Activated T-cell treated with anti-CD3 and anti-CD28 coated beads, Interleukin-2, amount 50 U/mL, for 48 hours (primary cell): ENCODE measurements at places on chromosomes 4 and X.

GRCh38 chrX:45372151-45372550 is 171.5 kb upstream of the DIPK2B start:
- DNase-seq, result no peak

GRCh38 chr4:186131935-186132334 is 27.4 kb downstream of the FAM149A start:
- no peak for DNase-seq

DNA sequence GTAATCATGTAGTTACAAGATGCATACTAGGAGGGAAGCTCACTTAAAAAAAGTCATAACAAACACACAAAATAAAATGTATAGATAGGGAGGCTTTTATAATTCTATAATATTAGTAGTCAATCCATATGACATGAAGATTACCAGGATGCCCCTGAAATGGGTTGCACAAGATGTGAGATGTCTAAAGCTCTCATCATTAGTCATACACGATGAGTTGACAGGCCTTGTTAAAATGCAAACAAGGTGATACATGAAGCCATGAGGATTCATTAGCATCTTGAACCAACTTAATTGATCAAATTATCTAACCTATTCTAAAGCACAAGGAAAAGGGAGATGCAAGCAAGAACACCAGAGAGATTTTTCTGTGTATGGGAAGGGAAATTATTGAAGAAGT is 470.2 kb downstream of the IQCM start:
- DNase-seq, result no peak

DNA sequence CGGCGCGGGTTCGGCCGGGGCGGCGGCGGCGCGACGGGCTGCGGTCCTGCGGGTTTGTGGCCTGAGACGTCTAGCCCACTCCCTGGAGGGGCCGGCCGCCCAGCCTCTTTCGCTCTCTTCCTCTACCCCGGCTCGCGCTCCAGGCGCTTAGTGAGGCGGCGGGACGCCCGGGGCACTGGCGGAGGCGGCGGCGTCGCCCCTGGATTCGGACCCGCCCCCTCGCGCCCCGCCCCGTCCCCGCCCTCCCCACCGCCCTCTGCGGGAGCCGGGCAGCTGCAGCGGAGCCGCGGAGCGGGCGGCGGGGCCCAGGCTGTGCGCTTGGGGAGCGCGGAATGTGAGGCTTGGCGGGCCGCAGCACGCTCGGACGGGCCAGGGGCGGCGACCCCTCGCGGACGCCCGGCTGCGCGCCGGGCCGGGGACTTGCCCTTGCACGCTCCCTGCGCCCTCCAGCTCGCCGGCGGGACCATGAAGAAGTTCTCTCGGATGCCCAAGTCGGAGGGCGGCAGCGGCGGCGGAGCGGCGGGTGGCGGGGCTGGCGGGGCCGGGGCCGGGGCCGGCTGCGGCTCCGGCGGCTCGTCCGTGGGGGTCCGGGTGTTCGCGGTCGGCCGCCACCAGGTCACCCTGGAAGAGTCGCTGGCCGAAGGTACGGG is at the start of gene BMP2K:
Gene BMP2K, plus strand, starts transcription at position 272 of the 650 bp plus-strand sequence. Its CDS starts 194 bp downstream, at position 466.
- peak; percentile 82 for DNase-seq

- no peak for DNase-seq
These were observed 3.0 kb downstream of the GIMD1 start for GRCh38 chr4:106365613-106366012.

DNA sequence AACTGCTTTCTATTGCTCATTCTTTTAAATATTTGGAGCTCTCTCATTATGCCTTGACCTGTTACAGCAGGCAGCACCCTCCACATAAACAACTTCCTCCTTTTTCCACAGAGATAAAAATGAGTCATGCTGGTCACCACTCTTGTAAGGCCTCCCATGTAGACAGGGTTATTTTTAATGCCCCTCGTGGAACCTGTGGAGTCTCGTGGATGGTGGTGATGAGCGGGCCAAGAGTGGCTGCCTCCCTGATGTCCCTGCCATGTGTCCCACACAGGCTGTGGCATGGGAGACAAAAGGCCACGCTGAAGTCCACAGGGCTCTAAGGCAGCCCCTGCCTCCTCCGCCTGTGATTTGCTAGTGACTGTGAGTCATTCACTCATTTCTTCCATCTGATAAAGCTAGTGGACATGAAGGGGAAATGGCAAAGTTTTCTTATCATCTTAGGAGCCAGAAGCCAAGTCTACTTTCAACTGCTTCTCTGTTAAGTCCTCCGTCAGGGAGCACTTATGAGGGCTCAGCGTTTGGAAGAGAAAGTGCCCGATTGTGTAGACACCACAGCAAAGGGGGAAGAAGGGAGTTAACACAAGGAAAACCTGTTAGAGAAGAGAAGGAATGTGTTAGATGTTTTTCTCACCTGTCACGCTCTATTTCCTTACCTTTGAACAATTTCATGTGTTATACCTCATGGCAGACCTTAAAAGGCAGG is 121.6 kb upstream of the FAT1 start:
- no peak for DNase-seq

DNA sequence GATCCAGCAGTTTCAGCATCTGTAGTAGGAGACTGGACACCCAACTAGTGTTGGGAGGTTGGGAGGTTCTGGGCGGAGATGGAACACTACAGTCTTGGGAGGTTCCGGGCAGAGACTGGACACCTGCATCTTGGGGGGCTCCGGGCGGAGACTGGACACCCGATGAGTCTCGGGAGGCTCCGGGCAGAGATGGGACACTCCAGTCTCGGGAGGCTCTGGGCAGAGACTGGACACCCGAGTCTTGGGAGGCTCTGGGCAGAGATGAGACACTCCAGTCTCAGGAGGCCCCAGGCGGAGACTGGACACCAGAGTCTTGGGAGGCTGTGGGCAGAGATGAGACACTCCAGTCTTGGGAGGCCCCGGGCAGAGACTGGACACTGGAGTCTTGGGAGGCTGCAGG is 29.5 kb upstream of the LANCL3 start:
- no peak for DNase-seq

DNA sequence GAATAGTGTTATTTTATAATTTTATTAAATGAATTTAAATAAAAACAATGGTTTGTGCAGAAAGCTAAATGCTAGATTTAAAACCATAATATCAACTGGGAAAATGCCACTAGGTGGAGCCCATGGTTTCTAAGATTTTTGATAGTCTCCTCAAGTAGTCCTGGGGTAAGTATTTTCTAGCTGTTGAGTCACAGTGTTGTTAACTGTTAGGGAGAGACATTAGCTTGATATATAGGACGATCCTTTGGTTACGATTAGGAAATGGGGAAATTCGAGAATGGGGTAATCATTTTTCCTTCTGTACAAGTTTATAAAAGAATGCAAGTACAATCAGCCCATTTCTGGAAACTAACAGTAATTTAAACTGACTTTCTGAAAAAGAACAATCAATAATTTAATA is 378.4 kb downstream of the ANKRD50 start:
- DNase-seq, result no peak

DNA sequence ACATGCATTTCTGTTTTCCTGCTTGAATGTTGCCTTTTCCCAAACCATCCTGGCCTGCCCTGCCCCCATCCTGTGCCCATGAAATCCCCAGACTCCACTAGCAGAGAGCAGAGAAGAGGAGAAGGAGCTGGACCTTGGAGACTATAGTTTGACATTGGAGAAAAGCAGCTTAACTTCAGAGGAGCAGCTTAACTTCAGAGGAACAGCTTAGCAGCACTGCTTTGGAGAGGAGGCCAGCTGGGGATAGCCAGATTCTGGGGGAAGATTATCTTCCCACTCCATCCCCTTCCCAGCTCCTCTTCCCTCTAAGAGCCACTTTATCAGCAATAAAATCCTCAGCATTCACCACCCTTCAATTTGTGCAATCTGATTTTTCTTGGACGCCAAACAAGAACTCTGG is 443.0 kb downstream of the PCDH10 start:
- no peak for DNase-seq

- no peak for DNase-seq
These were observed 760.6 kb upstream of the EPHA5 start for GRCh38 chr4:66430856-66431255.

GRCh38 chr4:15729910-15730533 is 27.2 kb downstream of the BST1 start:
- DNase-seq, result no peak

- DNase-seq, result no peak
These were observed 249.6 kb downstream of the COL25A1 start for GRCh38 chr4:109052821-109053220.

GRCh38 chr4:106677213-106677612 is 308.6 kb upstream of the GIMD1 start:
- DNase-seq, result no peak

DNA sequence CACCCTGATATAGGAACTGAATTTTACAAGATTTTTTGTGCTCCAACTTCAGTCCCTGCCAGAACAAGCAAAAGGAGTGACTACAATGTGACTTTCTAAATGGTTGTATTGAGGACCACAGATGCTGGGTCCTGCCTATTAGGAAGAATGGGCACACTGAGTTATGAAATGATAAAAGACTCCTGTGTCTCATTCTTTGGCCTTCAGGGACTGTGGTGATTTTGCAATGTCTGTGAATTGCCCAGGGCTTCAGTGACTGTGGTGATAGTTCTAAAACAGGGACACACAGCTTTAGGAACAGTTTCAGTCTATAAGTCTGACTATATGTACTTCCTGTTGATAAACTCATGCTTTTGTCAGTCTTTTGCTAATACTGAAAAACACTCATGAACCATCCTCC is 210.2 kb downstream of the DMD start:
- no peak for DNase-seq

- no peak for DNase-seq
These were observed 28.2 kb downstream of the FAM149A start for GRCh38 chr4:186132577-186133242.

DNA sequence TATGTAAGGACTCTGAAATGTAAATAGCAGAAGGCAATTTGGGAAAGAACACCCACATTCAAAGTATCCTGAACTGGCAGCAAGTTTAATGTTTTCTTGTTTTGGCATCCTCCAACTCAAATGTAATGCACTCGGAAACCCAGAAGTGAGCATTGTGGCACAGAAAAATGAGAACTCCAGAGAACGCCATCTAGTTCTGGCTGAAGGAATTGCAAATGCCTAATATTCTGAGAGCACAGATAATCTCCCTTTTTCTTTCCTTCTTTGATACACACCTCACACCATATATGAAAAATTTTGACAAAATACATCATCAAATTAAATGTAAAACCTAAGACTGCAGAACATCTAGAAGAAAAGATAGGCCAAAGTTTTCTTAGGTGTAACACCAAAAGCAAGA is 52.1 kb downstream of the PWWP3B start:
- DNase-seq, result no peak

- DNase-seq, result no peak
These were observed 162.9 kb downstream of the SMIM20 start for GRCh38 chr4:26076896-26077295.

DNA sequence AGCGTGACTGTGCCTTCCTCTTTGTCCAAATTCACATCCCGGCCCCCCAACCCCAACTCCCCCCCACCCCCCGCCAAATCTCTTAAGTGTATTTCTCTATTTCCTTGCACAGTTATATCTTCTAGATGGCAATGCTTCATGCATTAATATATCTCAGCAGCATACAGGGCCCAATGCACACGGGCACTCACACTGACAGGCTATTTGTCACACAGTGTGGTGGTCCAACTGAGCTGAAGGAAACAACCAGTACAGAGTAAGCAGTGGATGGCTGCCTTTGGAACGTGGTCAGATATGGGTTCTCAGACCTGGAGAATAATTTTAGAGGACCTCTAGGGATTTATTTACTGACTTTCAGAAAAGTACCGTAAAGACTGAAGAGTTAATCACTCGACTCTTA is 681 bp downstream of the EXOC1 start:
- peak; percentile 21 for DNase-seq

- no peak for DNase-seq
These were observed 2595.3 kb downstream of the ARAP2 start for GRCh38 chr4:33649015-33649414.

DNA sequence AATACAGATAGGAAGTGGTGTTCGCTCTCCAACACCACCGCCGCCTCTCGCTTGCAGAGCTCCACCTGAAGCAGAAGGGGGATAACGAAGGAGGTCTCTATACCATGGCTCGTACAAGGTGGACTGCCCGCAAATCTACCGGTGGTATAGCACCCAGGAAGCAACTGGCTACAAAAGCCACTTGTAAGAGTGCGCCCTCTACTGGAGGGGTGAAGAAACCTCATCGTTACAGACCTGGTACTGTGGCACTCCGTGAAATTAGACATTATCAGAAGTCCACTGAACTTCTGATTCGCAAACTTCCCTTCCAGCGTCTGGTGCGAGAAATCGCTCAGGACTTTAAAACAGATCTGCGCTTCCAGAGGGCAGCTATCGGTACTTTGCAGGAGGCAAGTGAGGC is 5.2 kb upstream of the BMP15 start:
- peak; percentile 26 for DNase-seq

DNA sequence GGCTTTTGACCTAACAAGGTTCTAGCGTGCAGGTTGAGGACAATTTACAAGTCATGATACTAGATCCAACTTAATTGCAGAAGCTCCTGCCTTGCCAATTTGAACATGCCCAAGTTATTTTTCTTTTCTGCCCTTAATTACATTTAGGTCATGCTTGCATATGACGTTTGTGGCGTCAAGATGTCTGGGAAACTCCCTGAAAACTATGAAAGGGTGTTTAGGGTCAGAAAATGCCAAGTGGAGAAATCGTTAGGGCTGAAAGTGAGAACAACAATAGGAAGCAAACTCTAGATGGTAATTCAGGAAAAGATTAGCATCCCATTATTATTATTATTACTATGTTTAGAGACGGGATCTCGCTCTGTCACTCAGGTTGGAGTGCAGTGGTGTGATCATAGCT is 38.2 kb upstream of the PLAC8 start:
- DNase-seq, result no peak

GRCh38 chr4:122873821-122874593 is 47.4 kb downstream of the FGF2 start:
- no peak for DNase-seq

DNA sequence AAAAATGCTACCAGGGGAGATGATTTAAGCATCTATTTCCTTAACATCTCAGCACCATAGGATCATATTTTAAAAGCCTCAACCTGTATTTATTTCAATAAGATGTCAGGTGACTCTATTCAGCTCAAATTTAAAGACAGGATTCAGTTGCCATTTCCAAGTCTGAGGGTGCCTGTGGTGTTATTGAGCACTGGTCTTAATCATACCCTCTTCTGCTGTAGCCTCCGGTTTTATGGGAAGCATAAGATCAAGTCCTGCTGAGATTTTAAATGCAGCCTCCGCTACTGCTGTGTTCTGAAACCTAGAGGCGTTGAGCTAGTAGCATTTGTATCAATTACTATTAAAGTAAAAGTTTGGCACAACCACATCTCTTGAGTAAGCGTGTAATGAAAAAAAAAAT is 185.7 kb upstream of the NWD2 start:
- DNase-seq, result no peak
